Omental fat pad (tissue), 4 donors: ENCODE measurements at places on chromosomes 4 and X. TPM values are rescaled to one million over a fixed set of nuclear protein-coding genes. Genes with fewer than 3 reads are reported as not detected.

DNA sequence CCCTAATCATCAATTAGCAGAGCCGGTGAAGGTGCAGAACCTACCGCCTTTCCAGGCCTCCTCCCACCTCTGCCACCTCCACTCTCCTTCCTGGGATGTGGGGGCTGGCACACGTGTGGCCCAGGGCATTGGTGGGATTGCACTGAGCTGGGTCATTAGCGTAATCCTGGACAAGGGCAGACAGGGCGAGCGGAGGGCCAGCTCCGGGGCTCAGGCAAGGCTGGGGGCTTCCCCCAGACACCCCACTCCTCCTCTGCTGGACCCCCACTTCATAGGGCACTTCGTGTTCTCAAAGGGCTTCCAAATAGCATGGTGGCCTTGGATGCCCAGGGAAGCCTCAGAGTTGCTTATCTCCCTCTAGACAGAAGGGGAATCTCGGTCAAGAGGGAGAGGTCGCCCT is 3.3 kb upstream of the OPN1LW start:
- no peak for DNase-seq

DNA sequence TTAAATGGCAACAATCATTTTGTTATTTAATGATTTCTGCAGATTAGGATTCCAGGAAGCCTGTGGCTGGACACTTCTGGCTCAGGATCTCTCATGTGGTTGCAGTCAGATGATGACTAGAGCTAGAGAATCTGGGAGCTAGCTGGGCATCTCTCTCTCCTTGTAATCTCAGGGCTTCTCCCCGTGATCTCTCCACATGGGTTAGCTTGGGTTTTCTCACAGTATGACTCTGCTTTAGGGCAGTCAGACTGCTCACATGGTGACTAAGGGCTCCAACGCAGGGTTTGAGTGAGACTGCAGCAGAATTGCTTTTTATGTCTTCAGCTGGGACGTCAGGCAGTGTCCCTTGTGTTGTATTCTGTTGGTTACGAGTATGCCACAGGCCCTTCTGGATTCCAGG is 361.4 kb downstream of the CBLL2 start:
- no peak for DNase-seq

DNA sequence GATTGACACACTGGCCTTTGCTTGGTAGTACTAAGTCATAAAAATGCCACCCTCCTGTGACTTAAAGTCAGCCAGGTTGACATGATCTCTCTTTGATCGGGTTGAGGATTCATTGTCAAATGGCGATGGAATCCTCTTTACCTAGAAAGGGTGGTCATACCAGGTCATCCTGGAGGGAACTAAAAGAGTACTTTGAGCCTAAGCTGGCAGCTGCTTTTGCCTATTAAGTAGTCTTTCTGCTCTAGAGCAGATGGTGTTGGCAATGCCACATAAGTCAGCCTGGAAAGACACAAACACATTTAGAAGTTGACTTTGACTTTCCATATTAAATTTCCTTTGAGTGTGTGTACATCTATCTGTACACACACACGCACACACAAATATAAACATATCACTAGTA is 39.2 kb upstream of the C4orf54 start:
- no peak for DNase-seq

DNA sequence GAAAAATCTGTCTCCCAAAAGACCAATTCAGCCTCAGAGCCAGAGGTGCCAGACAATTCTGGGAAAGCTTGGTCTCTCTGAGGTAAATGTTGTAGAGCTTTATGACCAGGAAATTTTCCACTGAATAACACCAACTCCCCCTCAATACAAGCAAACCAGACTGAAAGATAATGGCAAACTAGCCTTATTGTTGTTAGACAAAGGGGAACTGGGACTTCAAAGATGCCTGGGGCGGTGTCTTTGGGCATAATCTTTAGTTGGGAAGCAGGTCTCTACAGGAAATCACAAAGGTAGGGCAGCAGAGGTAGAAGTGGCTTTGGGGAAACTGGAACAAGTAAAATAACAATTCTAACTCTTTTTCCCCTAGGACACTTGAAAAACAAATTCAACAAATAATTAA is 12.0 kb downstream of the COL4A6 start:
- DNase-seq: no peak

DNA sequence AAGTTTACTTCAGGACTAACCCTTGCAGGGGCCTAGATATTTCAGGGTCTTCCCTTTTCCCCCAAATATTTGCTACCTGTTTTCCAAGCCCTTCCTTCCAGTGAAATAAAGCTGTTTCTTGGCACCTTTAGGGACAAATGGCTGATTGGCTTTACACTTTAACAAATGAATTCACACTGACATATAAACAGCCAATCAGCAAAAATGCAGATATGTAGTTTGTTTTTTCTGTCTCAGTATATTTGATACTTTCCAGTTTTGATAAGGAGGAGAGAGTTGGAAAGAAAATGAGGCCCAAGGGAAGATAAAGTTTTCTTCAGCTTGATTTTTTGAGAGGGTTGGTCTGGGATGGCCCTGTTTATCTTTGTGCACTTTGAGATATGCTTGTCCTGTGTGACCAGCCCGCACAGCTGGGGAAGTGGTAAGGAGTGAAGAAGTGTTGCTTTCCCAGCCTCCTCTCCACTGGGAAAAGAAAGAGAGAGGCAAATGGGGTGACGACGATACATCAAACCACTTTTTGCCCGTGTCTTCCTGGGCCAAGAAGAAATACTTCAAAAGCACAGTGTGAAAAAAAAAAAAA is 67.5 kb downstream of the MGST2 start:
- no peak for DNase-seq

DNA sequence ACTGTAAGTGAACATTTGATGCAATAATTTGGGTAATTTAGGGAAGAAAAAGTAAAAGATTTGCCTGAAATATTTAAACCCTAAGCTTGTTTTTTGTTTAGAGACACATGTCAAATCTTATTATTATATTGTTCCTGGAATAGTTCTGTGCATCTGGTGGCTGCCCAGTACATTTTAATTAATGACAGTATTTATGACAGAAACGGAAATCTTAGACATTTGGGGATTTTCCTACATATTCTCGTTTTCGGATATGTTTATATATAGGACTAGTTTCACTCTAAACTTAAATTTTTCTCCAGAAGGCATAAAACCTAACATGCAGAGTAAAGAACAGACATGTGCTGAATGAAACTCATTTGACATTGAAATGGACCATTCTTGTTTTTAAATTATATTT is 125.6 kb upstream of the PAQR3 start:
- no peak for DNase-seq

BEX1 gene
- 1.4 TPM for total RNA-seq

BST1 gene
- 34.4 TPM for total RNA-seq
